Foreskin keratinocyte (primary cell): ENCODE measurements at places on chromosomes 2 and 18. TPM values are rescaled to one million over a fixed set of nuclear protein-coding genes. Genes with fewer than 3 reads are reported as not detected.

- DNase-seq, result no peak
Observed at GRCh38 chr2:117342415-117342814, 472.1 kb upstream of the DDX18 start.

DNA sequence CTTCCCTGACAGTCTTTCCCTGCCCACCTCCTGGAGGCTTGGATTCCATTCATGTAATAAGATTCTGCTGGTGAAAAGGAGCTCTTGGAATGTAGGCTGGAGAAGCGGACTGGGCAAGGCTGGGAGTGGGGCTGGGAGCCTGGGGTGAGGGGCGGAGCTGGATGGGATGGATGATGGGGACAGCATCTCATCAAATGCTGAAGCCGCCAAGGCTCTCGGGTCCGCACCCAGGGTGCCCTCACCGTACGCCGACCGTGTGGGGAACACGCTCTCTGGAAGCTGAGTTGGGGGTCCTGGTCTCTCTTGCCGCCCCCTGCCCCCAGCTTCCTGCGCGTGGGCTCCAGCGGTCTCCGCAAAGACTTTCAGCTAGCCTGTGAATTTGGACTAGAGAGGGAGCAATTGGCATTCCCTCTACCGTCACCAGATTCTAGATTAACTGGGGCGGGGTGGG, 9.1 kb downstream of the RAX start:
- no peak for DNase-seq

DNA sequence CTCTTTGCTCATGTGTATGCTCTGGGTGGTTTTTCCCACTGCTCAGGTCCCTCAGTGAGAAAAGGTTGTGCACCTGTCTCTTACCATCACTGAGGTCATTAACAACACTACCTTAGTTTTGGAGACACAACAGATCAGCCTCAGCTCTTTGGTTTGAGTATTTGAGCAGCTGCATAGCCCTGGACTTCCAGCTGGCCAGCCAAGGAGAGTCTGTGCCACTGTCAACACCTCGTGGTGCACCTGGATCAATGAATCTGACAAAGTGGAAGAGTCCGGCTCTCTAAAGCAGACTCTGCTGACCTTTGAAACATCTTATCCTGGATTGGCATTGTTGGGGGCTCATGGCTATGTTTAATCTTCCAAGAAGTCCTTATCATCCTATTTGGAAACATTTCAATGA, 30.0 kb downstream of the SERPINB8 start:
- DNase-seq, result no peak

GRCh38 chr2:187554011-187554703, at the start of gene TFPI:
TSS of gene TFPI (minus strand) at chr2:187554435. CDS start at chr2:187503768, 50,667 bp downstream.
- DNase-seq, result peak; percentile 36

DNA sequence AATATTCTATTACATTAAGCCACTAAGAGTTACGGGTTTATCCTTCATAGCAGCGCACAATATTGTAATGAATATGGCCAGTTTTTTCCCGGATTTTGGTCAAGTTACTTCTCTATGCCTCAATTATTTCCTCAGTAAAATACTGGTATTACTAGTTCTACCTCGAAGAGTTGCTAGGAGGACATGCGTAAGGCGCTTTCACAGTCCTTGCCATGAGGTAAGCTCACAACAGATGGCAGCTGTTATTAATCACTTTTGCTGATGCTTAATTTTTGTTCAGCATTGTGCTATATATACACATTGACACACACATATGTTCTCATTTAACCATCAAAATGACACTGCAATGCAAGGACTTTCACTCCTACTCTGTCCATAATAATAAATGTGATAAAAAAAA, 101.5 kb downstream of the SCG2 start:
- no peak for DNase-seq

DNA sequence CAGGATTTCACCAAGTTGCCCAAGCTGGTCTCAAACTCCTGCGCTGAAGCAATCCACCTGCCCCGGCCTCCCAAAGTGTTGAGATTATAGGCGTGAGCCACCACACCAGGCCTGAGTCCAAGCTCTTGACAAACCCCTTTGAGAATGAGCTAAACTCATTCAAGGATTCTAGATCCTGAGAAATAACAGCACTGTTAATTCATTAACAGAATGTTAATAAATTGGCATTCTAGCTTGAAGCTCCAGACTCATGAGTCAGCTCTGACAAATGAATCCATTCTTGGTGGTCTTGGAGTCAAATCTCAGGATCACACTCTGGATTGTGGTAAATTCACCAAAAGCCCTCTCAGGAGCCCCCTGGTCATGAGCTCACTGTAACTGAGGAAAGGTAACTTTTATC, 1.8 kb downstream of the NARS1 start:
- DNase-seq, result no peak

The GALR1 gene
- polyA plus RNA-seq, result not detected in 2 replicates

DNA sequence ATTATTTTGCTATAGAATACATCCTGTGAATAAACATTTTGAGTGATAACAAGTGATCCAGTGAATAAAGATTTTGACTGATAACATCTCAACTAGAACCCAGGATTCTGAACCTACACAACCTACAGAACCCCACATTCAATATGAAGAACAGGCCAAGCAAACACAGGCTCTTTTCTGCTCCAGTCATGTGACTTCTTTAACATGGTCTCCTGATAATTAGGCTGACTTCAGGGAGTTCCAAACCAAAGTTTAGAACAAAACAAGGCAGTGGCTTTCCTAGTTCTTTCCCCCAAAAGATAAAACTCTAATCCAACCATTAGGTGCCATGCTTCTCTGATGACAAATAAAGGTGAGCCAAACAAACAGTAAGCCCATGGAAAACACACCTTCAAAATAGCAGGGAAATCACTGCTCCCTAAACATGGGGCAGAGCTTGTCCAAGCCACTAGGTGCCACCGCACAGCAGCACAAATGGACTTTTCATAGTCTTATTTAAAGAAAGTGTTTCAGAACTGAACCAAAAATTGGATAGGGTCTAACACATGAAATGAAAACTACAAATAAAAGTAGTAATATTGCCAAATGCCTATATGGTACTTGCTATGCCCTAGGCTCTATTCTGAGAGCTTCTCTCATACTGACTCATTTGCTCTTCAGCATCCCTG, 95.3 kb downstream of the EVA1A start:
- no peak for DNase-seq

- no peak for DNase-seq
Observed at GRCh38 chr2:84778911-84779690, 101.8 kb downstream of the TRABD2A start.

DNA sequence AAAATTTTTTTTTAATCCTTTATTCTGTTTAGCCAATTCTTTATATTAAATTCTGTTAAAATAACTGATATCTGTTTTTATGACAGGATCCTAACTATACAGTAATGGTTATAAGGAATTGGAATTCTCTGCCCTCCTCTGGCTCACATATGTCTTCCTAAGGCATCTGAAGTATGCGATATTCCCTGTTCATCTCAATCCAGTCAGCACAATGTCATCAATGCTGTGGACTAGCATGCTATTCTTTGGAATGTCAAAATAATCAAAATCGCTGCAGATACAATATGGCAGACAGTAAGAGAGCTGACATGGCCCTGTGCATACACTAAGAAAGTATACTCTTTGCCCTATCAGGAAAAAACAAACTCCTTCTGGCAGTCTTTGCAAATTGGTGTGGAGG, 107.6 kb downstream of the AP1S3 start:
- no peak for DNase-seq

DNA sequence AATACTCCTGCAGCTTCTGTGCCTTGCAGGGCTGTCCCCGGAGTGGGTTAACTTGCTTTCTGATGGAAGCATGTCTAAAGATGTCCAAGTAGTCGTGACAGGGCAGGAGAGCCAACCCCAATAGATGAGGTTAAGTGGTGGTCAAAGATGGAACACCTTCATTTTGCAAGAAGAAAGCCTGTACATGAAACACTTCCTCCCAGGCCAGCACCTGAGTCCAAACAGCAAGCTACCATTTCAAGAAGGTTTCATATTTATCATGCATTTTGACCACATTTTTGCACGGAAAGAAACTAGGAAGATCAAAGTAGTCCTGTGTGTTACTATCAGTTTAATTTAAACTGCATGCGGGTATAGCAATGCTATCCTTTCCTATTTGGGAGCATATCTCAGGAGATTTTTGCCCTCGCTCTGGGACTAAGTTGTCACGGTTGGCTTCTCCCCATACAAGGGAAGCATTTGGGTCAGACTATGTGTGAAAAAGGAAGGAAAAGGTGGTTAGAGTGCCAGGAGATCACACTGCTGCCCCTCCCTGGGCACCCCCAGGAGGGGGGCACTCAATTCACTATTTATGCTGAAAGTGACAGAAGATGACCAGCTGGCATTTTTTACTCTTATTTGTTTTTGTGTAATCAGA, 187.6 kb downstream of the ZNF521 start:
- no peak for DNase-seq

DNA sequence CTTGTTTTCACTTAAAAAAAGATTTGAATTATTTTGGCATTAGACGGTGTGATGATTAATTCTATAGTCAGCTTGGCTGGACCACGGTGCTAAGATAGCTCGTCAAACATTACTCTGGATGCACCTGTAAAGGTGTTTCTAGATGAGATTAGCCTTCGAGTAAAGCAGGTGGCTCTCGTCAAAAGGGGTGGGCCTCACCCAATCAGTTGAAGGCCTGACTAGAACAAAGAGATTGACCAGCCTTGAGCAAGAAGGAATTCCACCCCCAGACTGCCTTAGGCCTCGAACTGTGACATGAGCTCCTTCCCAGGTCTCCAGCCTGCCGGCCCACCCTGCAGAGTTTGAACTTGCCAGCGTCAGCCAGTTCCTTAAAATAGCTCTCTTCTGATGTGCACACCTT, 73.4 kb downstream of the TWIST2 start:
- peak; percentile 29 for DNase-seq

DNA sequence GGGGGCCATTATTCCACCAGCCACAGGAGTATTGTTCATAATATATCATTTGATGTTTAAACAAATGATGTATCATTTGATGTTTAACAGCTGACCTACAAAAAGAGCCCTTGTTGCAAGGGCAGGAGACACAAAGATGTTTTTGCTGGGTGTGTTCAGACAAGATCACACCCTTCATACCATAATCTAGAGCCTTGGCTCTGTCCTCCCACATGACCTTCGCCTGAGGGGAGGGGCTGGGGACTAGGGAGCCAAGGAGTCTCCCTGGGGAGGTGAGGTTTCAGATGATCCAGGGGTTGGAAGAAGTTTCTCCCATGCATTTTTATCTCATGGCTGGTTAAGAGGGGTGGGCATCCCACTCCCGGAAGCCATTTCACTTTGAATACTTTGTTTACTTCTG, 33.5 kb downstream of the CDC42EP3 start:
- no peak for DNase-seq

The ANKRD30BL gene
- not detected in 2 replicates for polyA plus RNA-seq

DNA sequence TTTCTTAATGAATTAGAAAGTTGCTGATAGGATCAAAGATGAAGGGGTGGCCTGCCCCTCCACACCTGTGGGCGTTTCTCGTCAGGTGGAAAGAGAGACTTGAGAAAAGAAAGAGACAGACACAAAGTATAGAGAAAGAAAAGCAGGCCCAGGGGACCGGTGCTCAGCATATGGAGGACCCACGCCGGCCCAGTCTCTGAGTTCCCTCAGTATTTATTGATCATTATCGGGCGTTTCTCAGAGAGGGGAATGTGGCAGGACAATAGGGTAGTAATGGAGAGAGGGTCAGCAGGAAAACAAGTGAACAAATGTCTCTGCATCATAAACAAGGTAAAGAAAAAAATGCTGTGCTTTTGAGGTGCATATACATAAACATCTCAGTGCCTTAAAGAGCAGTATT, 144.3 kb downstream of the CCDC102B start:
- no peak for DNase-seq

DNA sequence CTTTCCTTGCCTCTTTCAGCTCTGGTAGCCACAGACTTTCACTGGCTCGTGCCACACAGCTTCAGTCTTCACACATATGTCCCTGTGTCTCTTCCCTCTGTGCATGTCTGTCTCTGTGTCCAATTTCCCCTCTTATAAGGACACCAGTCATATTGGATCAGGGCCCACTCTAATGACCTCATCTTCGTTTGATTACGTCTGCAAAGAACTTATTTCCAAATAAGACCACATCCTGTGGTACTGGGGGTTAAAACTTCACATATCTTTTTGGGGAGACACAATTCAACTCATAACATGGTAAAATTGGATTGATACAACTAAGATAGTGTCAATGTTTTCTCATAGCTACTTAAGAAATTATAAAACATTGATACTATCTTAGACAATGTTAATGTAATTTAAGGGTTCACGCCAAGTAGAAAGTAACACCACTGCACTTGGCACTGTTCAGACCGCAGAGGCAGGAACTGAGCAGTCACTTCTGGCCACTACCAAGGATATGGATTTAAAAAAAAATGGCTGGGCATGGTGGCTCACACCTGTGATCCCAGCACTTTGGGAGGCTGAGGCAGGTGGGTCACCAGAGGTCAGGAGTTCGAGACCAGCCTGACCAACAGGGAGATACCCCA, 119.6 kb upstream of the EPAS1 start:
- DNase-seq, result no peak

The SERPINB7 gene
- polyA plus RNA-seq, result 127 and 133 TPM in 2 replicates

GRCh38 chr2:162929571-162929970, 91.0 kb upstream of the KCNH7 start:
- DNase-seq, result peak; percentile 46

DNA sequence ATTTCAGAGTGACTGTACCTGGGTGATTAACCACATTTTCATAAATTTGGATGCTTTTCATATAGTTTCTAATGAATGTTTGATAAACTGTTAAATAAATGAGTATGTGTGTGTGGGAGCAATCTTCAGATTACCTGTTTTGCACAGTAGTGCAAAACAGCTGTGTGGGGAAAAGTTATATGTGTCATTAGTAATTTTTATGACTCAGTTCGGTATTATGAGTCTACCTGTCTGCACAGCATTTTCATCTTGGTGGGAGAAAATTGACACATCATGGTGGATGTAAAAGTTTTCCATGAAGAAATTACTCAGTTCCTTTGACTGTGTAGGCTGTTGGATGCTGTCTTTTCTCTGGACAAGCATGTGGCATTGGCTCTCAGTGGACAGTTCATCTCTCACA, 43.8 kb downstream of the LTBP1 start:
- DNase-seq, result peak; percentile 60

GRCh38 chr2:26352892-26353291, 6.3 kb upstream of the ADGRF3 start:
- peak; percentile 83 for DNase-seq

The CBLN2 gene
- not detected in 2 replicates for polyA plus RNA-seq
